ENCODE measurements at places on chromosomes 6 and 20. TPM values are rescaled to one million over a fixed set of nuclear protein-coding genes. Genes with fewer than 3 reads are reported as not detected.

DNA sequence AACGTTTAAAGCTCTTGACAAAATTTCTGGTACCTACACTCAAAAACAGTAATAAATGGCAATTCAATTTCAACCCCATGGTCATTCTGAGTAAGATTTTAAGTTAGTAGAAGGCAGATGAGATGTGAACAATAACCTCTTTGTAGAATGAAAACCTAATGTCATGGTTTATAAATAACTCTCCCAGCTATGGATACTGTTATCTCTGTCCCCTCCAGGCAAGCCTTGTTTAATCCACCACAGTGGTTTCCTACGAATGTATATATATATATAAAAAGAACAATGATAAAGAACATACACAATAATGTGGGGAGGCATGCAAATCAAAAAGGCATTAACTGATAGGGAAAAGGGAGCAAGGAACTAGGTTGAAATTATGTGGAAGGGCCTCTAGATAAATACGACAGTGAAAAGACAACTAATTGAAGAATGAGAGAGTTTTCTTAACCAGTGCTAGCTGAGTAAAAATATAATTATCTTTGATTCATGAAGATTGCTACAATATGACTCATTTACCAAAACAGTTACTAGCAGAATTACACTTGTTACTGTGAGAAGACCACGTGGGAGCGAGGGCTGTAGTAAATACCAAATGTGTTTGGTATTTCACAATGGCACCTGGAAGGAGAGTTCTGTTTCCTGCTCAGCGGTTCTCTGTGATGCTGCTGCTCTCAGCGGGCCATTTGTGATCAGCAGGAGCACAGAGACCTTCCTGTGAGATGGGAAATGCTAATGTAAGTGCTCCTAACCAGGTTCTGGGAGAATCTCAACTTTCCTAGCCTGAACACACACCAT is 173.7 kb downstream of the MBOAT1 start:
- no peak for DNase-seq

DNA sequence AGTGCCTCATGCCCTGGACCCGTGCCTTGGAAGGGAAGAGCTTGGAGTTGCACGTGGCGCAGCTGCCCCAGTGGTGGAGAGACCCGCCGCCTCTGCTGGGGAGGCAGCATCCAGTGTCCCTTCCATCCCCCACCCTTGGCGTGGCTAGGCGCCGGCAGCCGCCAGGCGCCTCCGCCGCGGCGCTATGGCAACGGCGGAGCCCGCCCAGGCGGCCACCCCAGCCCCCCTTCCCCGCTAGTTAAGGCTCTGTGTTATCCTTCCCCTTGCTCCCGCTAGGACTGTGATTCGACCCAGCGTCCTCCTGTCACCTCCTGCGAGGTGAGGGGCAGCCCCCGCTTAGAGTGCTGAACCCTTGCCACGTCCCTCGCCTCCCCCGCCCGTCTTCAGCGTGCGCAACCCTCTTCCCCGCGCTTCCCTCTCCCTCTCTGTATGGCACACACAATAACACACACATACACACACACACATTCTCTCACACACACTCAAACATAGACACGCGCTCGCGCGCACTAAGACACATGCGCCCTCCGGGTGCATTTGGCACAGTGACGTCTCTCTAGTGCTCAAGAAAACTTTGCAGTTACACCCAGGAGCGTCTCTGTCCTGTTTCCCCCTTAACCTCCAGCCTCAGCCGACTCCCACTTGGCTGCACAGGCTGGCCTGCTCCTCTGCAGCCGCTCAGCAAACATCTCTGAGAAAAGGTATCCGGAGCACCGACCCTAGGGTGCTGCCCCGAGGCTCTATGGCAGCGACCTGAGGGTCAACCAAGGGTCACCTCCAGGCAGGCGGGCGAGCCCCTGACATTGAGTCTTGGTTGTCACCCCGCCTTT is 8.5 kb downstream of the GRIK2 start:
- DNase-seq, result no peak

DNA sequence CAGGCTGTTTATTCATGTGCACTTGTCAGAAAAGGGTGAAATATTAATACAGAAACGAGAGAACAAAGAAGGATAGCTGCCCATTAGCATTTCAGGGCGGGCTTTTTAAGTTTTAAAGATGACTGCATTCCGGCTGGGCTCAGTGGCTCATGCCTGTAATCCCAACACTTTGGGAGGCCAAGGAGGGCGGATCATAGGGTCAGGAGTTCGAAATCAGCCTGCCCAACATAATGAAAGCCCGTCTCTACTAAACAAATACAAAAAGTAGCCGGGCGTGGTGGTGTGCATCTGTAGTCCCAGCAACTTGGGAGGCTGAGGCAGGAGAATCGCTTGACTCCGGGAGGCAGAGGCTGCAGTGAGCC is 130.5 kb downstream of the HFE start:
- no peak for DNase-seq

DNA sequence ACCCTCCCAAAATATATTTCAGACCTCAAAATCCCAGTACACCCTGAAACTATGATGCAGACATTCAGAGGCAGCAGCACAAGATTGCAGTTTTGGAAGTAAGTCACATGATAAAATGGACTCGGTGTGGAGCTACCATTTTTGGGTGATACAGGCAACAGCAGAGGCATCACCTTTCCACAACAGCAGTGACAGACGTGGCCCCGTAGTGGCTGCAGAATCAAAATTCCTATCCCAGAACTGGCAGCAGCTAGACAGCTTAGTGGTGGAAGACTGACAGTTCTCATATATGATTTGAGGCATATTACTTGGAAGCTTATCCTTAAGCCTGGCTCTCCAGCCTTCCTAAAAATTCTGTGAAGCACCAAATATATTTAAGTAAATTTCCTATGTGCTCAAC is 19.9 kb downstream of the PLN start:
- DNase-seq, result no peak

- DNase-seq, result no peak
Measured at GRCh38 chr6:111721753-111722154, 116.1 kb upstream of the TRAF3IP2 start.

DNA sequence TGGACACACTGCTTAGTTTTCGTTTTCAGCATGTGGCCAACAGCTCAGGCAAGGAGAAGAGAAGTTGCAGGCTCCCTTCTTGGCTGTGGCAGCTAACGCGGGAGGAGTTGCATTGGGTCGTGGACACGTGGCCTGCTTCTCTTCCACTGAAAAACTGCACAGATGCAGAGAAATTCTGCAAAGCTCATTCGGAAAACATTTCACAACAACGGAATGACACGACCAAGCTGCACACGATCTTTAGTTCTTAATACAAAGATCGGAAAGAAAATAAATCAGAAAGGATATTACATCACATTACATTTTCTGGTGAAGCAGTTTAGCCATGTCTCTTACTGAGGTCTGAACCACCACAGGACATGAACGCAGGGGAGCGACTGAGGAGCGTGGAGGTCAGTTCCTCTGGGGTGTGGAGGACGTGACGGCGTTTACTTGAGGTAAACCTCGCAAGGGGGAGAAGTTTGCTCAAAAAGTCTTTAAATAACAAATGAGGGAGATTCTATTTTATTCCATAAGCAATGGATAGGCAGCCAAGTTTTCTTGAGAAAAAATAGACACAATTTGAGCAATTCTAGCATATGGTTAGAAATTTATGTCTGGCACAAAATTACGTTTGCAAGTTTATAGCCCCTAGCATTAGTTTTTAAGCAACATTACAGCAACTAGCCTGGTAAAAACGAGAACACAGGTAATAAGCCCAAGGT is 178.3 kb downstream of the THBS2 start:
- no peak for DNase-seq

GRCh38 chr20:63546256-63546955 is 1.1 kb downstream of the SRMS start:
- no peak for DNase-seq

DNA sequence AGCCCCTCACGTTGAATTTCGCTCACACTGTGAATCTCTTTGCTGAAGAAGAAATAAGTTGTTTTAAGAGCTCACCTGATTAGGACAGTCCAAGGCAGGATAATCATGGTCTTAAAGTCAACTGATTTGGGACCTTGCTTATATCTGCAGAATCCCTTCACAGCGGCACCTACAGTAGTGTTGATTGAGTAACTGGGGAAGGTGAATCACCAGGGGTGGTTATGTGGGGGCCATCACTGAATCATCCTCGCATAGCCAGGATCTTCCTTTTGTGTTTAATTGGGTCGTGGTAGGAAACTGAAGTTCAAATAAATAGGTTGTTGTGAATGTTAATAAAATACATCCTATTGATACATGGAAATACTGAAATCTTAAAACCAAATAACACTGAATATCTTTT is 20.2 kb upstream of the MICA start:
- DNase-seq, result no peak

DNA sequence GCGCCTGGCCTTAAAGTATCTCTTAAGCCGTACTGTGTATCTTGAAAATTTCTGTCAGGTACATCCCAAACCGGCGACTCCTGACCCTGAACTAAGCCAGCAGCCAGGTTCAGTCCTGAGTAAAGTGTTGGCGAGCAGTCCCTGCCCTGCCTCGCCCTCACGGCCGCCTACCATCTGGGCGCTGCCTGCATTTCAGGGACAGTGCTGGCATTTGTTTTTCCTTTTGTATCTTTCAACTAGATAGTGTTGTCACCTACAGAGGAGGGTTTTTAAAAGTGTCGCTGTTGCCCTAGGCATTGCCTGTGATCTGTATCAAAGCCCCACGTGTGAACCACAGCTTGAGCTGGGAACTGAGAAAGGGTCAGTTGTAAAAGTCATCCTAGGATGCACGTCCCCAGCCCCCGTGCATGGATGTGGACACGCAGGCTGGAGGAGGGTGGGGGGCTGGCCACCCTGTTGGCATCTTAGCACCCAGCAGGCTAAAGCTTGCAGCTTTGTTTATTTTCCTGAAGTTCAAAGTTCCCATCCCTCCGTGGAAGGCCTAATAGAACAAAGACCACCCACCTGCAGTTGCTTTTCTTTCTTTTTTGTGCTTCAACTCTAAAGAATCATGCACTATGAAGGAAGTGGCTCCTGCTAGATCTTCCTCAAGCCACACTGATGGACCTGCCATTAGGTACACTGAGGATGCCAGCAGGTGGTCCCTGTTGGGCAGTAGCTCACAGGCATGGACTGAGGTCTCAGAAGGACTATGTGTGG is 136.8 kb downstream of the ZDHHC14 start:
- DNase-seq, result no peak

DNA sequence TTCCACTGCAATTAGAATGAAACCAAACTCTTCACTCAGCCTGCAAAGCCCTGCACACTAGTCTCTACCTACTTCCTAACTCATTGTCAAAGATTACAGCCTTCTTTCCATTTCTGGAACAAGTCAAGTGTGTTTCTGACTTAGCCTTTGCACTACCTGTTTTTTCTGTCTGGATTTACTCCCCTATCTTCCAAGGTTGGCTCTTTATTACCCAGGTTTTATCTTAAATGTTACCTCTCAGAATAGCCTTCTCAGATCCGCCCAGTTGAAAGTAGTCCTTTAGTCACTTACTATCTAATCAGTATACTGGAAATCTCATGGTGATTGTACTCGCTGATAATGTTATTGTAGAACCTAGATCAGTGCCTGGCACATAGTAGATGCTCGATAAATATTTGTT is 42.7 kb downstream of the TBPL1 start:
- DNase-seq, result no peak

DNA sequence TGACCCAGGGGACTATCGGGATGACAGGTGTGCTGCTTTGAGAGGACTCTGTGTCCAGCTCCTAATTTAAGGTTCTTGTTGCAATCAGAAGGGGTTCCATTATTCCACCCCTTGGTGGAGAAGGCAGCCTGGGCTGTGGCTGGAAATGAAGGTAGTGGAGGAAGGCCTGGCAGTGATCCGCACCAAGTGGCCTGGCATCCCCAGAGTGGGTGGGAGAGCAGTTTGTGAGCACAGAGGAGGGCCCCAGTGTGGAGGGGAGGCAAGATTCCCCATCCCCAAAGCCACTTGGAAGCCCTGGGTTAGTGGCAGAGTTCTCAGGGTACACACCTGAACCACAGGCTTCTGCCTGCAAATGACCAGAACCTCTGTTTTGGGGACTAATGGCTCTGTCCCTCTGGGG is 2.3 kb downstream of the TGM3 start:
- DNase-seq, result no peak

DNA sequence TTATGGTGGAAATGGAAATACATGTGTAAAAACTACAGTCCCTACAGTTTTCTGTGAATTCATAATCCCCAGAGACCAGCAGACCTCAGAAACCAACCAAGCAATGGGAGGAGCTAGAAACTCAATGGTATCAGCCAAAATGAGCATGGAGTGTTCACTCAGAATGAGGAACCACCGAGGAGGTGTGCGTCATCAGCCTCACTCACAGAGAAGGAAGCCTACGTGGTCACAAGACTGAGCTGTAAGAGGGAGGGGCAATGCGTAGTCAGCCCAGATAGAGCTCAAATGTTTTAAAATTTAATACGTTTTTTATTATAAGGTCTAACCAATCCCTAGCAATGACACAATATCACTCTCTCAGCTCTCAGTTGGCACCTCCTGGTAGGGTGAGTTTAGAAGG is 17.4 kb downstream of the MYLK4 start:
- no peak for DNase-seq

DNA sequence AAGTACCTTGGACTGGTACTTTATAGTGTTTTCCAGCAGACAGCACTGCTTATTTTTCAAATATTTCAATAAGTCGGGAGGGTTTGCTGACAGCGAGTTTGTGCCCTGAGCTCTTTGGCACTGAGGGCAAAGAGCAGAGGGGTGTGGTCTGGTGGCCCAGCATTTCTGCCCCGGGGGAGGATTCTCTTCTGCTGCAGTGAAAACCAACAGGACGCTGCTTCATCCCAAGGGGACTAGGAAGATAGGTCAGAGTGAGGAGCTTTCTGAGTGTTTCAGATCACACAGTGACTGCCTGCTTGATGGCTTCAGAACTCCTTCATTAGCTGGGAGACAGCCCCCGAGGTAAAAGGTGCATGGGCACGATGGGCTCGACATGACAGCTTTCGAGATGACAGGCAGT is 8.6 kb downstream of the ULBP2 start:
- no peak for DNase-seq

DNA sequence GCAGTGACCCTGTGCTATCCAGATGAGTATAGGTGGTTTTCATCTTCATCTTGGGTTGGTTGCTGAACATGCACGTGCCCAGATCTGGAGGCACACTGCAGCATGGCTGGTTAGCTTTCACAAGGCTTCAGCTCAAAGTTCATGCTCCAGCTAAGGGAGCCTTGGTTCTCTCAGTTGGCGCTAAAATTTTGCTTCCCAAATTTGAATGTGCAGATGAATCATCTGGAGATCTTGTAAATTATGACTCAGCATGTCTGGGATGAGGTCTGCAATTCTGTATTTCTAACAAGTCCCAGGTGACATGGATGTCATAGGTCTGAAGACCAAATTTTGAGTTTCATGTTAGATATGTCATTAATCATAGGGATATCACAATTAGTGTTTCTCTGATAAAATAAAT is 230.8 kb downstream of the FOXA2 start:
- DNase-seq, result no peak

ADGRG6 gene
- total RNA-seq, result 79.5 TPM

FAM217A gene
- not detected for total RNA-seq

PACSIN1 gene
- not detected for total RNA-seq

NOP56 gene
- 122 TPM for total RNA-seq

ZNF334 gene
- total RNA-seq, result 0.73 TPM

DYNLT2 gene
- total RNA-seq, result 0.48 TPM

FILIP1 gene
- 21.7 TPM for total RNA-seq
